ENCODE measurements at places on chromosomes 16 and 17.

- no peak for DNase-seq
These were observed 564 bp upstream of the TMIGD1 start for GRCh38 chr17:30334421-30334820.

GRCh38 chr17:37483311-37484039 is 6.2 kb upstream of the DUSP14 start:
- DNase-seq, result peak; percentile 89

GRCh38 chr17:32102646-32103186 is 39.6 kb upstream of the RHOT1 start:
- peak; percentile 15 for DNase-seq

DNA sequence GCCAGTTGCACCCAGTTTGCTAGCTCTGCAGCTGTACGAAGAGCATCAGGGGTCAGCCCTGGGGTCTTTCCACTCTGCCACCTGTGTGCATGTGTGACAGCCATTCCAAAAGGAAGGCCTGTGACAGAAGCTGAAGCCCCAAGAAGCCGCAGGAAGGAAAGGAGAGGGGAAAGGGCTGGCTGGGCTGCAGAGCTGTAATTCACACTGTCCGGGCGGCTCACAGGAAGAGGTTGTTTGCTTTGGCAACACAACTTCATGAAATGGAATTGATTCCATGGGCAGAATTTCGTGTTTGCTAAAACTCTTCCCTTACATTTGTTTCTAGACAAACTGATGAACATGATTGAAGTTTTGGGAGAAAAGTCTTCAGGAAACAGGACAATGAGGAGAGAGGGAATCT is 14.8 kb downstream of the TMEM204 start:
- no peak for DNase-seq

- DNase-seq, result no peak
These were observed 68.9 kb upstream of the METRNL start for GRCh38 chr17:83010206-83011200.

GRCh38 chr17:20938244-20938643 is 104.6 kb downstream of the USP22 start:
- DNase-seq, result no peak

- no peak for DNase-seq
These were observed 8.1 kb downstream of the PHKB start for GRCh38 chr16:47469227-47469626.

- DNase-seq, result no peak
These were observed 17.2 kb upstream of the RSL1D1 start for GRCh38 chr16:11868412-11868980.

DNA sequence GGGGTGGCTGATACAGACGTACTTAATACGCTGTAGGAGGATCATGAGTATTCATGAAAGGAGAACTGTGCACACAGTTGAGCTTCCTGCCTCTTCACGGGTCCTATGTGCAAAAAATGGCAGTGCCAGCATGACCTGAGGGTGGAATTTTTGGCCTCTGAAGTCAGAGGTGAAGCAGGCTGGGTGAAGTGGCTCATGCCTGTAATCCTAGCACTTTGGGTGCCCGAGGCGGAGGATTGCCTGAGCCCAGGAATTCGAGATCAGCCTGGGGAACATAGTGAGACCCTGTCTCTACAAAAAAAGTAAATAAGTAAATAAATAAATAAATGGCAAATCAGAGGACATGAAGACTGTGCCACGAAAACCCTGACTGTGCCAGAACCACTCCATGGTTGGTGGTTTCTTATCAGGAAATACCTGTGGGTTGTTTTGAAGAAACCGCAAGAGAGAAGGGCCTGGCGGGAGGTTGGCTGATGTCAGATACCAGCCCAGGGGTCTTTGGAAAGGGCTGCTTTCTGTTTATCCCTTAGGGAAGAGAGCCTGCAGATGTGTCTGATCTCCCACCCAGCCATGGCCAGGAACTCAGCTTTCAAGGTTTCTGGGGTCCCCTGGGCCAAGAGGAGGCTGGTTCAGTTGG is 3.4 kb downstream of the ASPSCR1 start:
- DNase-seq, result no peak

DNA sequence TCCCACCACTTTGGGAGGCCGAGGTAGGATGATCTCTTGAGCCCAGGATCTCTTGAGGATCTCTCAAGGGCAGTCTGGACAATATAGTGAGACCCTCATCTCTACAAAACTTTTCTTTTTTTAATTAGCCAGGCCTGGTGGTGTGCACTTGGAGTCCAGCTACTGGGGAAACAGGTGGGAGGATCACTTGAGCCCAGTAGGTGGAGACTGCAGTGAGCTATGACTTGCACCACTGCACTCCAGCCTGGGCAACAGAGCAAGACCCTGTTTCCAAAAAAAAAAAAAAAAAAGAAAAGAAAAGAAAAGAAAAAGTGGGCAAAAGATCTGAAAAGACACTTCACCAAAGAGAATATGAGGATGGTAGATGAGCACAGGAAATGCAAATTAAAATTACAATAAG is 15.0 kb downstream of the RAB40B start:
- no peak for DNase-seq

DNA sequence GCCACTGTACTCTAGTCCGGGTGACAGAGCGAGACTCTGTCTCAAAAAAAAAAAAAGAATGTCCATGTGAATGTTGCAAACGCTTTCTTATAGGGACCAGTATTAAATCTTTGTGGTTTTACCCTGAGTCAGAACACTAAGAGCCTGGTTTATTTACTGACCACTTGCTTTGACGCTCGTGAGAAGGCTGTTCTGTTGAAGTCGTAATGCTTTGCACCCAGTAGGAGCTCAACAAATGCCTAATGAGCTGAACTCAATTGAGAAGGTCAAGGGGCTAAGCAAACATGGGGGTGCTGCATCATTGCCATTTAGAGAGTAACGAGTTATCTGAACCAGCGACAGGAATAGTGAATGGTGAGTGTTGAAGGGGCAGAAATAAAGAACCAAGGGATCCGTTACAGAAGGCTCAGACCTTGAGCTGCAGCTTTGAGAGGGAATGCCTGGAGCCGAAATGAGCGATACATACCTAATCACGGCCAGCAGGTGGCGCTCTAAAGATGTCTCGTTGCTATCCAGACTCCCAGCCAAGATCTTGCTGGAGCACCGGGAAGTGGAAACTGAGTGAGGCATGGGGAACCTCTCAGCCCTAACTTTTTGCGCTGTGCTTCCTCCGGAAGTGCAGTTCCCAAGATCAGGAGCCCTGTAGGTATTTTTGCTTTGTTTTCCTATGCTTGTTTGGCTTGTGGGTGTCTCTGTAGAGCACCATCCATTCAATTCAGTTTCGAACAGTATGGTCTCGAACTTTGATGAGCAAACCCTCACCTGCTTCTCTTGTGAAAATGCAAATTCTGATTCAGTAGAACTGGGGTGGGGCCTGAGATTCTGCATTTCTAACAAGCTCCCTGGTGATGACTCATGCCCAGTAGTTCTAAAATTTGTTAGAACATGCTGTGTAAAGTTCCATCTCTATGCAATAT is 12.6 kb upstream of the RNF222 start:
- no peak for DNase-seq

GRCh38 chr16:6375465-6376075 is 957.1 kb upstream of the RBFOX1 start:
- DNase-seq, result no peak

All from BJ (cell line).